ENCODE measurements at places on chromosomes 11 and 22.

GRCh38 chr11:3781423-3781822, 15.9 kb downstream of the NUP98 start:
- no peak for DNase-seq

- no peak for DNase-seq
Observed at GRCh38 chr11:66101066-66101464, 31.0 kb downstream of the PACS1 start.

DNA sequence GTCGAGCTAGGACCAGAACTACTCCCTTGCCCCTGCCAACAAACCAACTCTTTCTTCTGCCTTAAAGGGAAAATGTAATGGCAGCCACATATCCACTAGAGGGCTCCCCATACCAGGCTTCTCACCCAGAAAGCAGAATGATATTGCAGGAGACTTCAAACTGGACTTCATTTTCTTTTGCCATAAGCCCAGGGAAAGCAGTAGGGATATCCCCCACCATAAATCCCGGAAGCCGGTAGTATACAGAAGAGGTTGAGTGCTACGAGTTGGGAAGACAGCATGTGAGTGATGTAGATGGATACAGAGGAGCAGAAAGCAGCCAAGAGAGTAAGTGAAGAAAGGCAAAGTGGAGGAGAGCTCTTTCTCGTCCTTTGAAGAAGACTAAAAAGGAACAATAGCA, 12.1 kb downstream of the PLAAT5 start:
- peak; percentile 55 for DNase-seq

- no peak for DNase-seq
Observed at GRCh38 chr11:117305145-117305544, 10.9 kb downstream of the BACE1 start.

DNA sequence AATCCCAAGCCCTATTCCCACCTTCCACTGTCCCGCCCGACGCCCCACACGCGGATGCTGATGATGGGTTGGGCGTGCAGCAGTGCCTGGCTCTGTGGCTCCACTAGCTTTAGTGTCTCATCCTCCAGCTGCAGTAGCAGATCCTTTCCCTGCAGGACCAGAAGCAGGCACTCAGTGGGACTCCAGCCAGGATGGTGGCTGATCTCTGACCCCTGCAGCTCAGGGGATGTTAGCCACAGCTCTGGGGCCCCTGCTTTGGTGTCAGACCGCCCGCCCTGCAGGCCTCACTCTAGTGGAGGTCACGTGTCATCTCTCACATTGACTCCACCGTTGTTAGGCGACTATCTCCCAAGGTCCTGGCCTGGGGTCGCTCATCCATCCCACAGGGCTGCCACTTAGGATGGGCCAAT, 11.8 kb downstream of the SMPD1 start:
- no peak for DNase-seq

GRCh38 chr11:3087821-3088800, 30.9 kb upstream of the CARS1 start:
- no peak for DNase-seq

DNA sequence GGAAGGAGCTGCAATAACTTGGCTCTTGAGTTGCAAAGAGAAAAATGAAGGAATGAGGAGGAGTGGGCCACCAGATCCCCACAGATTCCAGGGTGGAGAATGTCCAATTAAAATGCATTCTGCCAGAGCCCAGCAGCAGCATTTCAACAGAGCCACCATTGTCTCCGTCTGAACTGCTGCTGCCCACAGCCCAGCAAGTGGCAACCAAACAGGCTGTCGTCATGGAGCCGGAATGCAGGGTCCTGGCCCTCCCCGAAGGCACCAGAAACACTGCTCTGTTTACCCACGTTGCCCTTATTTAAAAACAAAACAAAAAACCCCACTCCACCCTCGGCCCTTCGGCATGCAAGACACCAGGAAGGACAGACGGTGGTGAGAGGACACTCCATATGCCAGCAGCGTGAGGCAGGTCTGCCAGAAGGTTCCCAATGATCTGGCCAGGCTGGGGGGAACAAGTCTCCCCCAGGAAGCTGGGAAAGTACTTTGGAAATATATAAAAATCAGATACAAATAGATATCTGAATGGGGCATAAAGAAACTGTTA, 32.5 kb downstream of the PLEKHA7 start:
- no peak for DNase-seq

DNA sequence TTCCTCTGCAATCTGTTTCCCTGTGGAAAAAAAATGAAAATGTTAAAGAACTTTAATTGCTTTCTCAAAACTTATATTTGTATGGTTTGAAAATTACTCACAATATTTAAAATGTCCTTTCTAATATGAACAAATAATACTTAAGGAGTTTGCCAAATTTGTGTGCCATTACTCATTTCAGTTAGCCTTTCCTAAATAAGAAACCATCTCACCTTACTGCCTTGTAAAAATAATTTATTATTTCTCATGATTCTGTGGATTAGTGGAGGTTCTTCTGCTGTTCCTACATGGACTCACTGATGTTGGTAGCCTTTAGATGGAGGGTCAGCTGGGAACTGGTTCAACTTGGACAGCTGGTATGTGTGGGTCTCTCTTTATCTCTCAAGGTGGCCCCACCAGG, 428.6 kb downstream of the CNTN5 start:
- DNase-seq, result no peak

DNA sequence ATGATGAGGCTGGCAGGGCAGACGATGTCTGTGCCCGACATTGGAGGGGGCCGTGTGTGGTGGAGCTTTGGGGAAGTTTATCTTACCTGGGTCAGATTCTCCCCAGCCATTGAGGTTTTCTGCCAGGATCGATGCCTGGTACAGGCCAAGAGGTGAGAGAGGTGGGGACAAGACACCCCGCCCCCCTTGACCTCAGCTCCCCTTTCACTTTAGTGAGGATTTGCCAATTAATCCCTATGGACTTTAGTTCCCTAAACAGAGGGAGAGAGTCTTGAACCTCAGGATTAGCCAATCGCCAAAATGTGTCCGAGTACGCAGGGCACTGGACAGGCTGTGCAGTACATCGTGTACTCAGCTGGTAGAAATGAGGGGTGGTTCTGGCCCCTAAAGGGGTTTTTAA, 541 bp downstream of the HORMAD2 start:
- DNase-seq, result no peak

DNA sequence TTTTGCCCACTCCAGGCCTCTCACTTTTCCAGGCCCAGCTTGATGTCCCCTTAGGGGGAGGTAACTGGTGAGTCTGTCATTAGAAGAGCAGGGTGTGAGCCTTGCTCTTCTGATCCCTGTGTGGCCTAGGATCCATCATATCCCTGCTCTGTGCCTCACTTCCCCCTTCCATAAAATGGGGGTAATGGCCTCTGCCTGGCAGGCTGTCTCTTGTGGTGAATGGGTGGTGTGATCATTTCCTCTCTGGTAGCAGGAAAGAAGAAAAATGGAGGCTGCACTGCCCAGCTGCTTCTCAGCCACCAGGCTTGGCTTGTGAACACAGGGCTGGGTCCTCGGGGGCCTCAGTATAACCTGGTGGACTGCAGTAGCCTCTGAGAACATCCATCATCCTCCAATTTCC, 5.6 kb downstream of the ARHGEF17 start:
- DNase-seq, result no peak

GRCh38 chr11:26539517-26539916, 32.5 kb downstream of the MUC15 start:
- DNase-seq, result no peak

DNA sequence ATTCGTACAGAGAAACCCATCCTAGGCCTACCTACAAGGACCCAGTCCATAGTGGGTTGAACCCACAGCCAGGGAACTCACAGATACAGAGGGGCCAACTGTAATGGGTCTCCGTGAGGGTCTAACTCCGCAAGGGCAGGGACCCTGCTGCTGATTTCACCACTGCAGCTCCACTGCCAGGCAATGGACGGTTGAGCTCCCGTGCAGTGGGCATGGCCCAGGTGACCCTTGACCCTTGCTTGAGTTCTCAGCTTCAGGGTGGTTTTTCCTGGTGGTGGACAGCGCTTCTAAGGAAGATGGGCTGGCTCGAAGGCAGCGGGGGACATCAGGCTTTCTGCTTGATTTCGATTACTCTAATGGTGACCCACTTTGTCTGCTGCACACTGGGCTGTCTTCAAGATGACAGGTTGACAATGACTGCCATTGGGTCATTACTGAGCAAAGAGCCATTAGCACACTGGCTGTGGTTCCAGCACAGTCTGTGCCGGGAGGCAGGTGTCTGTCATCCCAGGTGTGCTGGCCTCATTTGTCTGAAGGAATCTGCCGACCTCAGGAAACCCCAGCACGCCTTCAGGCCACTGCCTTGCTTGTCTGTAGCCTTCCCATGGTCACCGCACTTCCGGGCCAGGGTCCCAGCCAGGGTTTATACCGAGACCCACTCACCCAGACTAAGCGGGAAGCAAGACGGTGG, 3.7 kb upstream of the GAL start:
- no peak for DNase-seq

- no peak for DNase-seq
Observed at GRCh38 chr11:112368381-112368780, 107.7 kb upstream of the PLET1 start.

DNA sequence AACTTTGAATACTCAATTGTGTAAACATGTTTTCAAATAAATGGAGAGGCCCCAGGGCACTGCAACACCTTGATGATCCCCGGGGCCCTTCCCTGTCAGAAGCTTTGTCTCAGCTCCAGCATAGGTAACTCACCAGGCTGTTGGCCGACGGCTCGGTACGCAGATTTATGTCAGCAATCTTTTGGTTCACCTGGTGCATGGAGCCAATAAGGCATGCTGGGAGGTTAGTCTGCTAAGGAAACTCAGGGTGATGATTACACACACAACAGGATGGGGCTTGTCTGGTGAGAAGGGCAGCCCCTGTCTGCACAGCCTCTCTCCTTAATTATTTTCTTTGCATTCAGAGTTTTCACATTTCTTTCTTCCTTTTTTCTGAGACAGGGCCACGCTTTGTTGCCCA, 10.8 kb downstream of the FAM227A start:
- DNase-seq, result no peak

DNA sequence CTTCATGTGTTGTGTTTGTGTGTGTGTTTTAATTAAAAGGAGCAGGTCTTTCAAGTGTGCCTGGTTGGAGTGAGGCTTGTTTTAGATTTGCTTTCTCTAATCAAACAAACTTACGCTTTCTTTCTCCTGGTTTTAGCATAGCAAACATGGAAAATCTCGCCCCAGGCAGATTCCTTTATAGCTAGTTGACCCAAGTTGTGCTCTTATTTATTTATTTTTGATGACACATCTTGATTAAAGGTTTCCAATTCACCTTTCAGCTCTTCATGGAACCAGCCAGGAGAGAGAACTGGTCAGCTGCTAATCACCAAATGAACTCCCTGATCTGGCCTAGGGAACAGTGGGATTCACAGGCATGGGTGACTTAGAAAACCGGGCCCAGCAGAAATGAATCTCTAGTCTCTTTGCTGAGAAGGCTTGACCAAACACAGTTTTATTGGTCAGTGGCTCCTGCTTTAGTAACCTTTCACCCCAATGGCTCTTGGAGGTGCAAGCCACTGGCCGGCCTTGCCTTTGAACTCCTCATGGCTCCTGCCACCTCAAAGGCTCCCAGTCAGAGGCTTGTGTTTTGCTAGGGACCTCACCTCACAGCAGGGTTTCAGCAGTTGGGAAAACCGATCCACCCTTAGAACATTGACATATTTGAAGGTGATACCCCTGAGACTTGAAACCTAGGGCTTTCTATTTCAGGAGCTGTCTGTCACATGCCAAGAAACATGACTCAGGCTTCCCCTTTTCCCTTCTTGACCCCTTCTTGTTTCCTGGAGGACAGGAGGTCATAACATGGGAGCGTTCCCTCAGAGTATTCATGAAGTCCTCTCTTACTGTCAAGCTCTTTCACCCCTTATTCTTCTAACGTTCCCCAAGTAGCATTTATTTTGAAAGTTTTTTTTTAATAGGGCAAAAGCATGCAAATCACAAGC, 48.8 kb downstream of the EXT2 start:
- DNase-seq, result no peak

GRCh38 chr11:65651589-65652510, 10.9 kb downstream of the RELA start:
- no peak for DNase-seq

- no peak for DNase-seq
Observed at GRCh38 chr22:43344520-43344787, 1.3 kb upstream of the SCUBE1 start.

DNA sequence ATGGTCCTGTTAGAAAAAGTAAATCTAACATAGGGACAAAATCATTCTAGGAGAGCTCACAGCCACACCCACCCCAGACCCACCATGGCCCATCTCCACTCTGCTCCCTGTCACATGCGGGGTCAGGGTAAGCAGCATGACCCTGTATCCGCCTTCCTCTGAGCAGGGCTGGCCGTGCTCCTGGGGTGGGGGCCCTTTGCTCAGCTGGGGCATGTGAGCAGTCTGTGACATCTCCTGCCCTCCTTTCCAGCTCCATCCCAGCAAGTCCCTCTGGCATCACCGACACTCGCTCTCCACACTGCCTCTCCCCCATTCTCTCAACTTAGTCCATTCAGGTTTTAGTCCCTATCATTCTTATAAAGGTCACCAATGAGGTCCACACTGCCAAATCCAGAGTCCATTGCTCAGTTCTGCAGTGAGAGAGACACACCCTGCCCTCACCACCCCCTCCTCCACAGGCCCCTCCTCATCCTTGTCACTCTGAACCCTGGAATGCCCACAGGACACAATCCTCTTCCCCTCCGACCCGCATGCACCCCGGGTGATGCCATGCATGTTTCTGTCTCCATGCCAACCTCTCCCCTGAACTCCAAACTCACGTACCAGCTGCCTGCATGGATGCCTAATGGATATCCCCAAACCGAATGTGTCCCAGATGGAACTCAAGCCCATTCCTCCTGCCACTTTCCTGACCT, 65.1 kb upstream of the PITPNB start:
- DNase-seq, result no peak

All from CD4-positive, alpha-beta T cell treated with Interleukin-1 beta for 1 hour (primary cell).